Stimulated activated CD8-positive, alpha-beta memory T cell treated with anti-CD3 and anti-CD28 coated beads, Interleukin-7, amount 100 ng/mL, for 1 hour (primary cell): ENCODE measurements at places on chromosomes 1 and 21.
A peak's percentile ranks its signal among the peaks of the same experiment; 100 is the strongest.

DNA sequence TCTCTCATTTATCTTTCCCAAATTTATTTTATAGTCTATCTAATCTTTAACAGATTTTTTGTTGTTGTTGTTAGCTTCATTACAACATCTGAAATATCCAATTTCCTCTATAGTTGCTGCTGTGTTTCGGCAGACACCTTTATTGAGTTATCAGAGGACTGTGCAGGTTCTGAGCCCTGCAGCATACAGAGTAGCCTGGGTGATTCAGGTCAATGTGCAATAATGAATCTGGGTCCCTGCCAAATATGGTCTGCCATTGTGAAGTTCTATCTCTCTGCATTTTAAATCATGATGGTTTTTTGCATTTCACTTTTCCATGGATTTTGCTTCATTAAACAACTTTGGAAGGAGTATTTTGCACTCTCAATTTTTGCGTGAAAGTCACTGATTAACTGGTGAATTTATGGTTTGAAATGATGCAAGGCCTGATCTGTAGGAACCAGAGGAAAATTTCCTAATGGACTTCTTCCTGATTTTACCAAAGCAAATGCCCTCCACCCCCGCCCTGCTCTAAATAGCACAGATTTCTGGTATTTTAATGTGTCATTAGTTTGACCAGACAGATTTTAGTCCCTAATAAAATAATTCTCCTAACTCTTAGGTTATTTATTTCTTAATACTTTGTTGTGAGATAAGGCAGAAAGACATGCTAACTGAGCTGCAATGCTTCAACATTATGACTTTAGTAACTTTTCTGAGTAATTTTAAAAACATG is 402.3 kb downstream of the PTBP2 start:
- no peak for DNase-seq

DNA sequence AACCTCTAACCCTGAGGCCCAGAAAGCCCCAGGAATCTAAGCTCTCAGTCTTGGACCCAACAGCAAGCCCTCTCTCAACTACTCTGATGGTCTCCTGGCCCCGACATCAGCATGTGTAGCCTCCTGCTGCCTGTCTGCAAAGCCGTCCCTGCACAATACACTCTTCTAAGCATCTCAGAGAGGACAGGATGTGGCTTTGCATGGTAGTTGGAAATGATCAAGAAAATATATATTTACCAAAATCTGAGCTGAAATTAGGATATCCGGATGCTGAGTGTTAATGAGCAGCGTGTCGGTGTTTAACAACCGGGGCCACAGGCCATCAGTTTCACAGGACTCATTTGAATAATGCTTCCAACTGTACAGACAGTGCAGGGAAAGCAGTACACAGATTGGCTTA is 59.1 kb upstream of the SIM2 start:
- no peak for DNase-seq

GRCh38 chr21:31098576-31099005 is 60.3 kb upstream of the KRTAP19-8 start:
- peak; percentile 46 for DNase-seq

GRCh38 chr1:114986286-114986685 is 43.3 kb upstream of the TSHB start:
- no peak for DNase-seq

DNA sequence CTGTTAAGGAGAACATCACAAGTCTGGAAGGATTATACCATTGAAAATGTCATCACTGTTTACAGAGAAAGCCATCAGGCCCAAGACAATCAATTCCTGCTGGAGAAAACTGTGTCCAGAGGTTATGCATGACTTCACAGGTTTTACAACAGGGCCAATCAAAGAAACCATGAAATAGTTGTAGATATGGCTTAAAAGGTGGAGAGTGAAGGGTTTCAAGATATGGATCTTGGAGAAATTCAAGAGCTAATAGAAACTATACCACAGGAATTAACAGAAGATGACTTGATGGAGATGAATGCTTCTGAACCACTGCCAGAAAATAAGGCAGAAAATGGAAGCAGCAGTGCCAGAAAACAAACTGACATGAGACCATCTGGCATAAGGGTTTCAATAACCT is 30.2 kb downstream of the USP1 start:
- no peak for DNase-seq

GRCh38 chr1:11869650-11870207 is 11.0 kb upstream of the NPPB start:
- no peak for DNase-seq

DNA sequence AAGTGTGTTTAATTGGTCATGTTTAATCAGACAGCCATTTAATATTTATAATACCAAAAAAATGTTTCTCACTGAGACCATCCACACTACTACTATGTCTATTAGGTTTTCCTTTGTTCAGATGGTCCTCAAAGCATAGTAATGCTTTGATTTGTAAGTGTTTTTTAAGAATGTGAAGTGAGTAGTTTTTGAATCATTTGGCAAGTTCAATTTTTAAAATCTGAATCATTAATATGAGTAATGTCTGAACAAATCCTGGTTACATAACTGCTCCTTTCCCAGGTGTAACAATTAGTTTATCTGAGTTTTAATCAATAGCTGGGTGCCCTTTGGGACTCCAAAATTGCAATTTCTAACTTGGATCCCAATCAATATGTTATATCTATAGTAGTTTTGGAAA is 23.5 kb upstream of the RPL5 start:
- DNase-seq: no peak

DNA sequence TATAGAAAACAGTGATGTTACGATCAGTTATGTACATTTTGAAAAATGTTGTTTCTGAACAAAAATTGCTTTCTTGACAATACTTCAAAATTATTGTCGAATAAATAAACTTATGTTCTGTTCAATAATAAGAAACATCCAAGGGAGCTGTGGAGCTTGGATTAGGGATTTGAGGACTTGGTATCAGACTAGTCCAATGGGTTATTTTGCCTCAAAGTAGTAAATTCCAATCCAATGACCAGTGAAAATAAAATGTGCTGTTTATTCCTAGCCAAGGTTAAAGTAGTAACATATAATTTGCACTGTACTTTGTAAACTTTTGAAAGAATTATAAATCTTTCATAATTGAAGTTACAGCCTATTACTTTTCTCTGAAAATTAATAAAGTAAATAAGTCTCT is 79.1 kb upstream of the IVNS1ABP start:
- DNase-seq: no peak

GRCh38 chr1:15609631-15610030 is 7.6 kb upstream of the DDI2 start:
- DNase-seq: no peak

- DNase-seq: no peak
Observed at GRCh38 chr1:219882096-219882495, 46.3 kb downstream of the SLC30A10 start.

- no peak for DNase-seq
Observed at GRCh38 chr1:115338457-115338820, 390 bp upstream of the NGF start.

GRCh38 chr1:15384301-15384901 is 25.3 kb upstream of the EFHD2 start:
- no peak for DNase-seq

- DNase-seq: no peak
Observed at GRCh38 chr1:201666102-201666501, 127.2 kb downstream of the NAV1 start.

- DNase-seq: no peak
Observed at GRCh38 chr1:214579183-214579582, 23.8 kb upstream of the CENPF start.

- DNase-seq: no peak
Observed at GRCh38 chr1:35885961-35886558, 3.1 kb downstream of the AGO1 start.

DNA sequence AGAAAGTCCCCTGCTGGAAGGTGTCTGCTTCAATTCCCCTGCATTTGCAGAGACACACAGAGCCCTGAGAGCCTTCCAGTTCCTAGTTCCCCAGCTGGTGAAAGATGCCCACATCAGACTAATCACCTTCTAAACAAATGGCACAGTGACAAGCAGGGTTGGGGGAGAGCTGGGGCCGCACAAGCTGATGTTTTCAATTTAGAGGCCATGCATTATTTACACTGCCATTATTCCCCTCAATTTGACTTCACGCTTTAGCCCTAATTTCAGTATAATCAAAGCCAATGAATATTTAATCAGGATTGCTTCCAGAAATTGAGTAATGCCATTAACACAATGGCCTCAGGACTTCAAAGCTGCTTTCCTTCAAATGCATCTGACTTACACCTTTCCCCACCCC is 81.5 kb downstream of the BEND5 start:
- no peak for DNase-seq

DNA sequence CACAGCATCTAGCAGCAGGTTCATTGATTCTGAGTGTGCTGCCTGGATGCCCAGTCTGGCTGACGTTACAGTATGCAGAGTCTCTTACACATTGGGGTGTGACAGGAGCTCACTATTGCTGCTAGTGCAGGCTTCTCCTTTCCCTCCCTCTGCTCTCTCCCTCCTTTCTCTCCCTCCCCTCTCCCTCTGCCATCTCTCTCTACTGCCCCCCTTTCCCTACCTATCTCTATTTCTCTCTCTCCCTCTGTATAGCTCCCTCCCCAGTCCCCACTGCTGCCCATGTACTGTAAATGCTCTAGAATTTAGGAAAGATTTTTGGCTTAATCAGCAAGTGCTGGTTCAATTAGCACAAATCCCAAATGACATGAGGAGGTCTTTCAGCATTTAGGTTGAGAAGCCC is 62.8 kb downstream of the PCBP3 start:
- no peak for DNase-seq

DNA sequence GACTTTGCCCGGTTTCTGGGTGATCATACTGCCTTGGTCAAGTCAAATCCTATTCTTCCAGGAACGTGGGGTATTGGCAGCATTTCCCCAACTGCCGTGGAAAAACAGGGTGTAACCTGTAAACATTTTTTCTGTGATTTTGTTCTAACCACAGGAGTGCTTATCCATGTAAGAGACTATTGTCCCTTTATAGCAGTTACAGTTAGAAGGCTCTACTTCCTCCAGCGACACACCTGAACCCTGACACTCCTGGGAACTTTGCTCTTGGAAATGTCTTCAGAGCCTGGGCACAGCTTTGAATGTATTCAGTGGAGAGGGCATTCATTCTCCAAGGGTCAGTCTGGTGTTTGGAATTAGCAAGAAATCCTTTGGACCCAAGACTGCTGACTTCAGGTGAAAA is 26.4 kb upstream of the ARHGEF10L start:
- DNase-seq: no peak

- no peak for DNase-seq
Observed at GRCh38 chr1:221778535-221779142, 36.8 kb upstream of the DUSP10 start.

DNA sequence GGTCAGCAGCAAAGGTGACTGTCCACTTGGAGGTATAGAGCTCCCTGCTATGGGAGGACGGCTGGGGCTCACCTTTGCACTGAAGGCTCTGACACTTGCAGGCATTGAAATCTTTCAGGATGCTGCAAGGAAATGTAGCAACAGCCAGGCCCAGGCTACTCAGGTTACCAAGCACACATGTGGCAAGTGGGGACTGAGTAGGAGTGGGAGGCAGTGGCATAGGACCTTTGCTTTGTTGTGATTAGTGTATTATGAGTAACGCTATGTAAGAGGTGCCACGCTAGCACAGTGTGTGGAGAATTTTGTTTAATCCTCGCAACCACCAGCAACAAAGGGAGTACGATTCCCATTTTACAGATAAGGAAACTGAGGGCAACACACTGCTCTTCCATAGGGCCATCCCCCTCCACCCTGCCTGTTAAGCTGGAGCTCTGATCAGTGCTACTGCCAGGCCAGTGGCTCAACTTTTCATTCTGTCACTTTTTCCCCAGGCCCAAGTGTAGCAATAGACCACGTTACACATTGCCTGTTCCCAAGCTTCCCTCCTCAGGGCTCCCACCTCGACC is 21.2 kb downstream of the TMEM63A start:
- no peak for DNase-seq

- DNase-seq: no peak
Observed at GRCh38 chr1:93354749-93355148, 9.0 kb downstream of the DR1 start.

- no peak for DNase-seq
Observed at GRCh38 chr21:34299168-34299539, 64.7 kb upstream of the KCNE2 start.

DNA sequence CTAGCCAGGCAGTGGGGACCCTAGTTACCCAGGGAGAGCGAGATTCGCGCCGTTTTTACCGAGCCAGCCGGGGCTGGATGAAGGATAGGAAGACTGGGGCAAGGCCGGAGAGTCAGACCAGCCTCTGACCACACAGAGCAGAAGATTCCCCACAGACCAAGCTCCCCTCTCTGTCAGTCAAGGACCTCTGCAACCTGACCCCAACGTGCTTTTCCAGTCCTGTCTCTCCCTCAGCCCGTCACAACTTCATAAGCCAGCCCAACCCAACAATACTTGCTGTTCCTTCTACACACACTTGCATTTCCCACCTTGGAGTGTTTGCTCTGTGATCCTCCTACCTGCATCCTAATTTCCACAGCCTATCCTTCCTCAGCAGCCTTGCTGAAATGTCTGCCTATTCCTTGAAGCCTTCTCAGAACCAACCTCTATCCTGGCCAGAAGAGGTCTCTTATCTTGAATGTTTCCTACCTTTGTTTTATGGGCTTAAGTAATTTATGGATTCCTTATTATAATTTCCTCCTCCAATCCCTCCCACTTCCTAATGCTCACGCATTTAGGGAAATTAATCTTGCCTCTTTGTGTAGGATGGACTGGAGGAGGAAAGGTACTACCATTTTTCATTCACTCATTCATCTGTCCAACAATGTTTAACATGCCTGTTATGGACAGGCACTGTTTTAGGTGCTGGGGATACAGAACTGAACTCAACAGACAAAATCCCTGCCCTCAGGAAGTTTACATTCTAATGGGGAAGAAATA is at the start of gene GSTM3:
TSS of gene GSTM3 (minus strand) at position 424 of the 759 bp plus-strand sequence. CDS start 751 bp downstream, outside the sequence.
- DNase-seq: no peak

DNA sequence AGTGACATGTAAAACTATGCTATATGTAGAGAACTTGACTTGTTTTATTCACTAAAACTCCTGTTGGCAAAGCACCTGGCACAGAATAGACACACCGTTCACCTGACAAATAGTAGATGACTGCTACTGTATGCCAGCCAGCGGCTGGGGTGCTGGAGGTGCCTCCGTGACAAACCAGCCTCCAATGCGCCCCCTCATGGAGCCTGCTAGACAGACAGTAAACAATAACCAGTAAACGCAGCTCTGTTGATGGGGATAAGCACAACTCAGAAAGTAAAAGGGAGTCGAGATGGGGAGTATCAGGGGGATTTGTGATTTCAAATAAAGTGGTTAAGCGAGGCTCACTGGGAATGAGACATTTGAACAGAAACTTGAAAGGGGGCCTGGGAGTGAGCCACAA is 107.2 kb downstream of the PRDM2 start:
- no peak for DNase-seq

- no peak for DNase-seq
Observed at GRCh38 chr1:100893718-100894117, 924 bp downstream of the EXTL2 start.

DNA sequence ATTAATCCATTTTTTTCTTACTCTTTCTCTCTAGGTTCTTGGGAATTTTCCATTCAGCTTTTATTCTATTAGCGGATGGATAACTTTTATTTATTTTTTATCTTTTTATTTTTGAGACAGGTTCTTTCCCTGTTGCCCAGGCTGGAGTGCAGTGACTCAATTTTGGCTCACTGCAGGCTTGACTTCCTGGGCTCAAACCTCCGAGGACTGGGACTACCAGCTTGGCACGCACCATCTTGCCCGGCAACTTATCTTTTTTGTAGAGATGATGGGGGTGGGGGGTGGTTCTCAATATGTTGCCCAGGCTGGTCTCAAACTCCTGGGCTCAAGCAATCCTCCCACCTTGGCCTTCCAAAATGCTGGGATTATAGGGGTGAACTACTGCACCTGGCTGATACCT is 36.1 kb upstream of the CHIT1 start:
- no peak for DNase-seq

- DNase-seq: no peak
Observed at GRCh38 chr1:44950892-44951291, 35.5 kb downstream of the EIF2B3 start.
